ENCODE measurements at places on chromosomes 6 and 20. TPM values are rescaled to one million over a fixed set of nuclear protein-coding genes. Genes with fewer than 3 reads are reported as not detected.

DNA sequence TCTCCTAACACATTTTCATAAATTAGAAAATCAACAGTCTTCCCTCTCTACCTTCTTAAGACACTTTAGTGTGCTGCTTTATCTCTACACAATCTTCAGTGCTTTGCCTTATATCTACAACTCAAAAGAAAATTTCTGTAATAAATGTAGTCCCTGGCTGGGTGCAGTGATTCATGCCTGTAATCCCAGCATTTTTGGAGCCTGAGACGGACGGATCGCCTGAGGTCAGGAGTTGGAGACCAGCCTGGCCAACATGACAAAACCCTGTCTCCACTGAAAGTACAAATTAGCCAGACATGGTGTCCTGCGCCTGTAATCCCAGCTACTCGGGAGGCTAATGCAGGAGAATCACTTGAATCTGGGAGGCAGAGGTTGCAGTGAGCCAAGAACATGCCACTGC is 9.7 kb upstream of the EDN1 start:
- no peak for DNase-seq
- H3K4me1 ChIP-seq: peaks cover 6% of the 10 kb centered on the region
- H3K27me3 ChIP-seq: peaks cover 34% of the 10 kb centered on the region
- H3K27ac ChIP-seq: no peak overlapping the region
- H3K4me3 ChIP-seq: no peak overlapping the region

DNA sequence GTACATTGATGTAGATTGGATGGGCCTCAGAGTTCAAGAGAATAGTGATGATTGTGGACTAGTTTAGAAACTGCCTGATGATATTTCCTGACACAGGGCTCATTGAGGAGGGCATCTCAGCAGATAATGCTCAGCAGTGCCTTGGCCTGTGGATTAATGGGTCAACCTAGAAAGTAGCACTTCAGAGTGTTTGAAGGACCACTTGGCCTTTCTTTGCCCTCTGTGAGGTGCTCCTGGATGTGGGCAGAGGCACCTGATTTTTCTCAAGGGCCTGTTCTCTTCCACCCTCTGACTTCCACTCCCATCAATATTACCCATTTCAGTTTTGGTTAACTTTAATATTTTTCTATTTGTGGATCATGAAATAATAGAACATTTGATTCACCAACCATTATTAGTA is 270.6 kb upstream of the BMP2 start:
- no peaks in the 10 kb centered on the region for H3K4me1 ChIP-seq
- H3K27ac ChIP-seq: no peak overlapping the region
- DNase-seq: no peak

- H3K27me3 ChIP-seq: peaks cover 9% of the 10 kb centered on the region
- H3K36me3 ChIP-seq: peaks cover 4% of the 10 kb centered on the region
- H3K27ac ChIP-seq: no peak overlapping the region
- H3K4me3 ChIP-seq: no peak overlapping the region
Observed at GRCh38 chr6:159090530-159091480, 46.0 kb upstream of the TAGAP start.

GRCh38 chr6:20746805-20747558 is 212.7 kb downstream of the CDKAL1 start:
- H3K36me3 ChIP-seq: peaks cover 8% of the 10 kb centered on the region
- H3K4me1 ChIP-seq: no peaks in the 10 kb centered on the region
- no peak overlapping the region for H3K27ac ChIP-seq
- no peaks in the 10 kb centered on the region for H3K27me3 ChIP-seq
- H3K4me3 ChIP-seq: no peak overlapping the region

GRCh38 chr6:37242429-37243052 is 15.0 kb upstream of the TBC1D22B start:
- peaks cover 22% of the 10 kb centered on the region for H3K4me1 ChIP-seq
- H3K4me3 ChIP-seq: no peak overlapping the region
- DNase-seq: no peak
- no peak overlapping the region for H3K27ac ChIP-seq

HSF2 gene
- total RNA-seq: 13.3 TPM

KIF25 gene
- total RNA-seq: not detected

APOBEC2 gene
- total RNA-seq: not detected

WFDC10A gene
- not detected for total RNA-seq

PPP1R16B gene
- 113 TPM for total RNA-seq

PRRT1 gene
- 0.28 TPM for total RNA-seq

SLC17A9 gene
- total RNA-seq: 4.7 TPM
